Fibroblast of skin of right quadriceps (primary cell): ENCODE measurements at places on chromosomes 4 and X.

GRCh38 chr4:85836588-85837438 is 361.9 kb downstream of the ARHGAP24 start:
- DNase-seq, result no peak

- no peak for DNase-seq
Observed at GRCh38 chr4:162804351-162804924, 362.3 kb downstream of the NAF1 start.

GRCh38 chr4:112857461-112857860 is 192.0 kb upstream of the ANK2 start:
- DNase-seq, result peak; percentile 96

- no peak for DNase-seq
Observed at GRCh38 chrX:50492720-50493119, 22.1 kb upstream of the DGKK start.

GRCh38 chr4:163194593-163194992 is 27.9 kb upstream of the NAF1 start:
- no peak for DNase-seq

DNA sequence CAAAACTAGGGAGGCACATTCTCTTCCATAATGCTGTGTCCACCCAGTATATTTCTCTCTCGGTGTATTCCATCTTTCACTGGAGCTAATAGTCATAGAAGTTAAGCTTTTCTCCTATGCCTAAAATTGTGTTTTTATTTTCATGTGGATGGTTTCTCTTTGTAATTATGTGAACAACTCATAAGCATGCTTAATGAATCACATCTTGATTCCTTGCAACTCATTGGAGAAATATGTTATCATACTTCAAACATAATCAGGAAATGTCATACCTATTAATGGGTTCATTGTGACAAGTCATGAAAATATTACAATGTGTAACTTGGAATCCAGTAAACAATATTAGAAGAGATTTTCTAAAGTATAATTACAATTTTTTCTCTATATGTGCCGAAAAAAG is 186.3 kb downstream of the SLC7A11 start:
- peak; percentile 61 for DNase-seq

DNA sequence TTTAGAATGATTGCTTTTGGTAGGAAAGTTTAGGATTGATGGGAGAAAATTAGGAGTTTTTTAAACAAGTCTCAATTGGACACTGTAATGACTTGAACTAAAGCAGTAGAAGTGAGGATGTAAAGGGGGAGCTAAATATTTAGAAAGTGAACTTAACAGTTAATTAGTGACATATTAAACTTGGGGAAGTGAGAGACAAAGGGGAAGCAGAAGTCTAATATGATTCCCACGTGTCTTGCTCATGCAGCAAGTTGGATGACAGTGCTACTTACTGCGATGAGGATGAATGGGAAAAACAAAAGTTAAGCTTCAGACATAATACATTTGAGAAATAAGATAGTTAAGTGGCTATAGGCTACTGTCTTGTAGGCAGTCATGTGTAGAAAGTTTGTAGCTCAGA is 110.4 kb downstream of the RPA4 start:
- no peak for DNase-seq

GRCh38 chr4:15238720-15239119 is 189.1 kb upstream of the C1QTNF7 start:
- DNase-seq, result peak; percentile 59

DNA sequence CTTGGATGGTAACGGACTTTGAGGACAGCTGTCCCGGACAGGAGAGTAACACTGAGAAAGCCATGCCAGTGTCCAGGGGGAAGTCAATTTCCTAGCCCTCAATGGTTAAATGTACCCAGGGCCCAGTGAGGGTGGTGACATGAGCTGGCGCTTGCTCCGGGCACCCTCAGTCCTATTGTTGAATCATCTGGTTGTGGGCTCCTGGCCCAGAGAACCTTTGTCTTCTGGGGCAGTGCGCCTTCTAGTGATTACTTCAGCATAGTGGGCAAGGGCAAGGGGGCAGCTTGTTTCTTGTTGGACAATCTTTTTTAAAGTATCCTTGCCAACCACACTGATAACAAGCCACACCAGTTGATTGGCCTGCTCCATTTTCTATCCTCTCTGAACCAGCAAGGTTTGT is 30.9 kb upstream of the TRPC5 start:
- DNase-seq, result no peak

DNA sequence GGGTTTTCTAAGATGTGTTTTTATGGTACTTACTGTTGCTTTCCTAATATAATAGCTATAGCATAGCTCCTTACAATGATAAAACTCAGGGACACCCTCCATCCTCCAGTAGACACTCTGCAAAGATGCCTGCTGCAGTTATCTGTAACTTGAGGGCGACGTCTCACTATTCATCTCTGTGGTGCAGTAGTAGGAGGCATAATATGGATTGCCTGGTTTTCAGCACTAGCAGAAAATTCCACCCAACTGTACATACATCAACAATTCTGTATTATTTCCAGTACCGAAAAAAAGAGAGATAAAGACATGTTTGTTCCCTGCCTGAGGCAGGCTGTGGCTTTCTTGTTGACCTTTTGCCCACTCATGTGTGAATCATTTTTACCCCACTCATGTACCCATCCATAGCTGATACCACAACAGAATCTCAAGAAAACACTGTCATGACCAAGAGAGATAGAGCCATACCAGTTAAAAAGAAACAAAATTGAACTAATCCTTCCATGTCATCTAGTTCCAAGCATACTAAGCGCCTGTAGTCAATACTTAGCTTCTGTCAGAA is 220.1 kb downstream of the RAB28 start:
- no peak for DNase-seq

- peak; percentile 29 for DNase-seq
Observed at GRCh38 chrX:16869393-16870094, 618 bp downstream of the RBBP7 start.

GRCh38 chr4:165522050-165522449 is 143.2 kb downstream of the CPE start:
- DNase-seq, result no peak

DNA sequence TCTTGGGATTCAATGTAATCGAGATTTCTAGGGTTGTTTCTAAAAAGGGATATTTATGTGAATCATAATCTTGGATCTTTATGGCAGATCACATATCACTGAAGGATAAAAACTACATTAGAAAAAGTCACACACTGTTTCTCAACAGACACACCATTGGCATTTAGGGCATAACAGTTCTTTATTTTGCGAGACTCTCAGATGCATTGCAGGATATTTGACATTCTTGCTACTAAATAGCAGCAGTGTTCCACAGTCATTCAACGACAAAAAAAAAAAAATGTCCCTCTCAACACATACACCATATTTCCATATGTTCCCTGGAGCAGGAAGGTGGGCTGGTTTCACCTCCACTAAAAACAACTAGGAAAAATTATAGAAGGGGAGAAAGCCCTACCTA is 243.4 kb upstream of the PCDH18 start:
- DNase-seq, result no peak

DNA sequence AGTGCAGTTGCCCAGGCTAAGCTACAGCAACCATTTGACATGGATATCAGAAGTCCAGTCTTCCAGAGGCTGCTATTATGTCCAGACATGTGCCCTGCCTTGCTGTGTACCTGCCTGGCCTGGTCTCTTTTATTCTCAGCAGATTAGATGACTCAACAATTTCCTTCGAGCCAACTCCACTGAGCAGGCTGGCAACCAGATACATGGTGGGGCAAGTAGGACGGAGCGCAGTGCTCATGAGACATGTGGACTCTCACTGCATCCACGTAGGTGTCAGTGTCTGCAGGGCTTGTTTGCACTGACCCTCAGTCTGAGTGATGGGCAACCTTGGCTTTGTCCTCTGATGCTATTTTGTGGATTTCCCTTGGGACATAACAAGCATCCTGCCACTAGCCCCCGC is 7.2 kb upstream of the MAGEA11 start:
- DNase-seq, result no peak

- peak; percentile 22 for DNase-seq
Observed at GRCh38 chrX:118272242-118272641, 73.7 kb upstream of the WDR44 start.

DNA sequence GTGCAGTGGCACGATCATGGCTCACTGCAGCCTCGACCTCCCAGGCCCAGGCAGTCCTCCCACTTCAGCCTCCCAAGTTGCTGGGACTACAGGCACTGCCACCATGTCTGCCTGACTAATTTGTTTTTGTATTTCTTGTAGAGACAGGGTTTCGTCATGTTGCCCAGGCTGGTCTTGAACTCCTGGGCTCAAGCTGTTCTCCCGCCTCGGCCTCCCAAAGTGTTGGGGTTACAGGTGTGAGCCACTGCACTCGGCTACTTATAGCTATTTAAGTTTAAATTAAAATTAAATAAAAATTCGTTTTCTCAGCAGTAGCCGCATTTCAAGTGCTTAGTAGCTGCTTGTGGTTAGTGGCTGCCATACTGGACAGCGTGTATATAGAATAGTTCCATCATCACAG is 3.5 kb downstream of the SMAD1 start:
- no peak for DNase-seq

DNA sequence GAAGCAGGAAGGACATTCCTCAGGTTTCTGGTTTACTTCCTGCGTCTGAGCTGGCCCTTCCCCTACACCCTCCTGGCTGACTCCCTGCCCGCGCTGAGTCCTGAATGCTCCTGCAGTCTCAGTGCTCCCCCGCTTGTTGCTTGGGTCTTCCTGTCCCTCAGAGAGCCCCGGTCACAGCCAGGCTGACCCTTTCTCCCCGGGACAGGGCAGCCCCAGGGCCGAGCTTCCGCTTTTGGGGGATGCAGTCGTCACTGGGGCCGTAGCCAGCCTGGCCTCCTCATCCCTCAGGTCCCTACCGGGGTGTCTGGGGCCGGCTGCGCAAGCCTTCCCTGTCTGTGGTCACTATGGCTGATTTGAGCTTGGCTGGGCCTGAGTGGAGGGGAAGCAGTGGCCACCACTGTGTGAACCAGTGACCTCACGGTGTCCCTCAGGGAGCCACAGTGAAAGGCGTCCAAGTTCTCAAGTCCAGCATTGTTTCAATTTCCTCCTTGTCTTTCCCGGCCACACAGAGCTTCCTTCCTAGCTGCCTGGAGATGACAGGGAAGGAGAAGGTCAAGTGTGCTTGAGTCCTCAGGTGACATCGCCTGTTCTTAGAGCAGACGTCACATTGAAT is 34.1 kb upstream of the ASMTL start:
- DNase-seq, result no peak

DNA sequence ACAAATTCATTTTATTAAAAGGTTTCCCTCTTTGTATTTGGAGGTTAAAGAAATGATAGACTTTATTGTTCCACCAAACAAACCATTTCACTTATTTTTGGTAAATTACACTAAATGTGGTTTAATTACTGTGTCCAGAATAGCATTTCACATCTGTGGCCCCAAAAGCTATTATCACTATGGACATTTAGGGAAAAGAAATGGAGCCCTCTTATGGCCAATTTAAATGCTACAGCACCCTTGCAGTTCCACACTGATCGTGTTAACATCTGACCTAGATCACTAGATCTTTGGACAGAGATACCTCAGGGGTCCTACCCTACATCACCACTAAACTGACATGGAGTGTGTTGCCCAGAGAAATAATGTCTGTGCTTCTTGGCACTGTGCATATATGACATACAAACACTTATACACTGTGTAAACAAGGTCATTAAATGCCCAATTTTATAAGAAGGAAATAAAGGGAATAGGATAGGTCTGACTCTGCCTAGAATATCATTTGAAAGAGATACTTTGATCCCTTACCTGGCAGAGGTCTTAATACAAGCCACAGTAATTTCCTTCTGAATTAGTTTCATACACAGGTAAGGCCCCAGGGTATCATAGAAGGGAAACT is 163.9 kb downstream of the KDR start:
- peak; percentile 48 for DNase-seq

GRCh38 chr4:73679836-73680235 is 59.6 kb upstream of the RASSF6 start:
- DNase-seq, result peak; percentile 93

GRCh38 chrX:20461576-20461975 is 194.9 kb upstream of the RPS6KA3 start:
- peak; percentile 41 for DNase-seq

- DNase-seq, result no peak
Observed at GRCh38 chr4:166197166-166197565, 324.1 kb downstream of the TLL1 start.

DNA sequence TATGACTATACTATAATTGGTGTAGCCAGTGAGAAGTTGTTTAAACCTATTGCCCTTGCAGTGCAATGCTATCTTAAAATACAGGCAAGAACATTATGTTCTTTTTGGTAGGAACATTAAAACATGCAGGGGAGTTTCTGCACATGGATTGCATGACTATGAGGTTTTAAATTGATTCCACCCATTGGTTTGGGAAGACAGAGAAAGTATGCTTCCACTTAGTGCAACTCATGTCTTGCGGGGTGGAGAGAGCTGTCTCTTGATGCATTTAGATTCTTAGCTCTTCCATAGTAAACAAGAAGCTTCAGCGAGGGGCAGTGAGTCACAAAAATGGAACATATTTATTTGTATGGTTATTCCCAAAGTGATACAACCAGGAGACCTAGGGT is 39.5 kb upstream of the RASL11B start:
- peak; percentile 73 for DNase-seq

GRCh38 chrX:52574416-52575275 is 57.8 kb upstream of the XAGE1B start:
- DNase-seq, result peak; percentile 49

GRCh38 chr4:183182873-183183725 is 84.0 kb downstream of the WWC2 start:
- peak; percentile 90 for DNase-seq

- DNase-seq, result no peak
Observed at GRCh38 chrX:136936183-136936549, 55.6 kb upstream of the RBMX start.

DNA sequence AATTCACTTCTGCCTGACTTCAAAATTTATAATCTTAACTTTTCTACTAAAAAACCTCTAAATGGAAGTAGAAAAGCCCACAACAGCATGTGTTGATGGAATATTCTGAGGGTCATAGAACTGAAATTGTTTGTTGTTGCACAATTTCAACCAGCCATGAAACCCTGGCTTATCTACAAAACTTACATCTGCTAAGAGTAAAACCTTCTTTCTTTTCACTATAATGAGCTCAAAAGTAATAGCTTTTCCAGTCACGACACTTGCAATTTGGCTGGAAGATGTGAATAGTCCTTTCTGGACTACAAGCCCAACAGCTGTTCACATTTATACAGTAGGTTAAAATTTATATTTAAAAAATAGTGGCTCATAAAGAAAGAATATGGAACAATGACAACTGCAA is 250.0 kb downstream of the GPAT3 start:
- no peak for DNase-seq

- peak; percentile 42 for DNase-seq
Observed at GRCh38 chrX:31038575-31039326, 33.1 kb downstream of the FTHL17 start.
